Frontal cortex (tissue), 4 donors: ENCODE measurements at places on chromosomes 5 and 9. TPM values are rescaled to one million over a fixed set of nuclear protein-coding genes. Genes with fewer than 3 reads are reported as not detected.

DNA sequence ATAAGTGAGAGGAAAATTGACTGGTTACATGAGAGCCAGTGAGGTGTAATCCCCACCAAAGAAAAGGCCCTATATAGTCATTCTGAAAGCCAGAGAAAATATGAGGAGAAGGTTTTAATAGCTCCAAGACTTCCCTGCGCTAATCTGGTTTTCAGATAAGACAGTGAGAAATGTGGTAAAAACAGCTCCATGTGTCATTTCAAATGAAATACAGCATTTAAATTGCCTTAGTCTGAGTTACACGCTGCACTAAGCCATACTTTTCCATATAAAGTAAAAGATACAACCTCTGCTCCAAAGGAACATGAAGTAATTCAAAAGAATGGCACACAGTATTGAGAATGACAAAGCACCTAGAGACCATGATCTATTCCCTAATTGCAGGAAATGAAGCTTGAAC is 378.0 kb upstream of the PDE4D start:
- no peak for DNase-seq

The FGF10 gene
- total RNA-seq, result 2.4 TPM

GRCh38 chr9:20307621-20308020 is 314.7 kb downstream of the MLLT3 start:
- no peak for DNase-seq

GRCh38 chr9:80934095-80934494 is 755.3 kb downstream of the TLE1 start:
- DNase-seq, result no peak

- DNase-seq, result no peak
These were observed 32.5 kb downstream of the FAM169A start for GRCh38 chr5:74833537-74834266.
